ENCODE measurements at places on chromosomes 7 and 10.

- no peak for DNase-seq
Measured at GRCh38 chr10:3976718-3977117, 191.7 kb upstream of the KLF6 start.

GRCh38 chr7:132789281-132789680, 213.0 kb upstream of the PLXNA4 start:
- no peak for DNase-seq

DNA sequence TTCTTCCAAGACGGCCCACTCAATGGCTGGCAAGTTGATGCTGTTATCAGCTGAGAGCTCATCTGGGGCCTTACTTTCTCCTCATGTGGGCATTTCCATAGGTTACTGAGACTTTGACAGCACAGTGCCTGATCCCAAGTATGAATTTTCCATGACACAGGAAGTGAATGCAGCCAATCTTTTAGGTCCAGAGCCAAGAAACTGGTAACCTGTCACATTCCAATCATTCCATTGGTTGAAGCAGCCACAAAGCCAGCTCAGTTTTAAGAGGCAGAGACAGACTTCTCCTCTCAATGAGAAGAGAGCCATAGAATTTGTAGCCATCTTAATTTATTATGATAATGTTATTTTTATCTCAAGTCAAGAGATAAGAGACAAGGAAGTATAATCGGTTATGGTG, 775.5 kb downstream of the CNTNAP2 start:
- no peak for DNase-seq

GRCh38 chr10:125692196-125692595, 9.2 kb upstream of the TEX36 start:
- DNase-seq: no peak

DNA sequence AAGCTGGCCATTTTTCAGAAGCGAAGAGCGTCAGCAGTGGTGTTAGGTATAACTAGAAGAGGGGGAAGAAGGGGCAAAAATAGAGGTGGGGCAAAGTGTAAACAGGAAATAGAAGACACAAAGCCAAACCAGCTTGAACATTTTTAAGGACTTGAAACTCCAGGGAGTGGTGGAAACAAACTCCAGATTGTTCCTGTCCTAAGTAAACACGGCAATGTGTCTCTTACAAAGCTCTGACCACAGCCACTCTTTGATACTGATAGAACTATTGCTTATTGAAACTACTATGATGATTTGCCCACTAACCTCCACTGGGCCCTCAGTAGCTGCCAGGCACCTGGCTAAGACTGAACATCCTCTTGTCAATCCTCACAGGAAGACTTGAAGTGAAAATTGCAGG, 20.8 kb upstream of the CDH23 start:
- DNase-seq: no peak

DNA sequence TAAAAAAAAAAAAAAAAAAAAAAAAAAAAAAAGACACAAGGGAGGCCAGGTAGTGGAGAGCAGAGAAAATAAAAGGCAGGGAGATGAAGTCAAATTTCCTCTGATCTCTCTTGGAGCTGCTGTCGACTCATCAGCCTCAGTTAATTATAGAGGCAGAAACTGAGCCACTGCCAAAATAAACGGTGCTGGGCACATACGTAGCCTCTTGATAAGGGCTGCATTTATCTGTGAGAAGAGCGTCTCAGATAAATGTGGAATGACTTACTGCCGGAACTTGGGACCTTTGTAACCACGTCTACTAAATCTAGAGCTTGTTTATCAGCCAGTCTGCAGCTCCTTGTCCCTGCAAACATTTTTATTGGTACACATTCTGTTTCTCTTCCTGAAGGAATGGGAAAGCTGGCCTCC, 162.3 kb downstream of the BAMBI start:
- DNase-seq: no peak

- no peak for DNase-seq
Measured at GRCh38 chr10:113905756-113906155, 51.3 kb downstream of the NHLRC2 start.

DNA sequence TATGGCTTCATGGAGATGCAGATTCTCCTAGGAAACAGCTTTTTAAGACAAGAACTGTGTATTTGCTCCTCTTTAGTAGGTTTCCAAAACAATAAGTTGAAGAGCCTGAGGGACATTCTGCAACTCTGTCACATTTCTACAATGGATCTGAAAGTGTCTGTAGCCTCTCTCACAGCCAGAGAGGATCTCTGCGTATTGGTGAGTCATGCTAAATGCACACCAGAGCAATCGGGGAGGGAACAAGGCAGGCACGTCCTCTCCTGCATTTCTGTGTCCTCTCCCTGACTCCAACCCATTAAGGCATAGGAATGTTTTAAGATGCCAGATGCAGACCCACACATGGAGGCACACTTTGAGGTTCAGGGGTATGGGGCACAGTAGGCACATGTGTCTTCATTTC, 1126.4 kb upstream of the GHITM start:
- DNase-seq: no peak

- no peak for DNase-seq
Measured at GRCh38 chr10:26157734-26158133, 58.8 kb upstream of the GAD2 start.

GRCh38 chr7:113491305-113491704, 373.0 kb upstream of the SMIM30 start:
- DNase-seq: no peak

GRCh38 chr7:1975179-1975578, 257.6 kb downstream of the MAD1L1 start:
- DNase-seq: no peak

- DNase-seq: no peak
Measured at GRCh38 chr10:32413513-32413912, 32.4 kb upstream of the CCDC7 start.

DNA sequence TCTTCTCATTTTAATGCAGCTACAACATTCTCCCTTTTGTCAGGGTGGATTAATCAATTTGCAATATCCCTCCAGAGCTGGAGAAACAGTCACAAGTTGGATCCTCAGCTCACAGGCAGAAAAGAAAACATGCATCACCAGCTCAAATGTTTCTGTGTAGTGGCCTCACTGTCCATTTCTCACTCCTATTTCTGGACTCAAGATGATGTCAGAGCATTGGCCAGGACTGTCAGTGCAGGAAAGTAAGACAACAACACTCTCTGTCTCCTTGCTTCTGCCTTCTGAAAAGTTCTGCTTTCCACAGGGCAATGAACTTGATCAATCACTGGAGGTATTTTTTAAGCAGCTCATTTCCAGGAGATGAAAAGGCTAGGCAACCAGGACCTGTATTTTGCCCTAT, 8.2 kb upstream of the SVIL start:
- DNase-seq: no peak

- DNase-seq: no peak
Measured at GRCh38 chr10:61750943-61751471, 88.3 kb downstream of the CABCOCO1 start.

- DNase-seq: no peak
Measured at GRCh38 chr10:110528224-110528996, 30.7 kb downstream of the DUSP5 start.

DNA sequence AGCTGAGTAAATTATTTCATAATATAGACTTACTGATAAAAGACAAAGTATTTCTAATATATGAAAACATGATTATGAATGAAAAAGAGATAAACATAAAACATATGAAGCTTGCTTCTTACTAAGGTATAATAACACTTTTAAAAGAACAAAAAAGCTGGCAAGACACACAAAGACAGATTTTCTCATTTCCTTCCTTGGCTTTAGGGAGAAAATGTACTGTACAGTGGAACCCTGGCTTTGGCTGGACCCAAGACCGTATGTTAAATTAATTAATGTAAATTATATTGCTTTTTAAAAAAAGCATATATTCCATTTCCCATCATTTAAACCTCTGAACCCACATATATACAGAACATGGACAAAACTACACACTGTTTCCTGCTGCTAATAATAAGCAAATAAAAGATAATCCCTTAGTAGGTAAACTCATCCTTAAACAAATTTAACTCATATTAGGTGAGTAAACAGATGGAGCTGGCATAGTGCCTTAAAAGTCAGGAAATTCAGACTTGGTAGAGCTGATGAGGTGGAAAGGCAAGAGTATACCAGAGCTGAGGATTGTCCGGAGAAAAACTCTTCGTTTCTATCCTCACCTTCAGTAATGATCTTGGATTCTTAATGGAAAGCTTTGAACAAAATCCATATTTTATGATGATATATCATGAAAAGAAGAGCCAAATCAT, 1016.4 kb upstream of the KCND2 start:
- no peak for DNase-seq

DNA sequence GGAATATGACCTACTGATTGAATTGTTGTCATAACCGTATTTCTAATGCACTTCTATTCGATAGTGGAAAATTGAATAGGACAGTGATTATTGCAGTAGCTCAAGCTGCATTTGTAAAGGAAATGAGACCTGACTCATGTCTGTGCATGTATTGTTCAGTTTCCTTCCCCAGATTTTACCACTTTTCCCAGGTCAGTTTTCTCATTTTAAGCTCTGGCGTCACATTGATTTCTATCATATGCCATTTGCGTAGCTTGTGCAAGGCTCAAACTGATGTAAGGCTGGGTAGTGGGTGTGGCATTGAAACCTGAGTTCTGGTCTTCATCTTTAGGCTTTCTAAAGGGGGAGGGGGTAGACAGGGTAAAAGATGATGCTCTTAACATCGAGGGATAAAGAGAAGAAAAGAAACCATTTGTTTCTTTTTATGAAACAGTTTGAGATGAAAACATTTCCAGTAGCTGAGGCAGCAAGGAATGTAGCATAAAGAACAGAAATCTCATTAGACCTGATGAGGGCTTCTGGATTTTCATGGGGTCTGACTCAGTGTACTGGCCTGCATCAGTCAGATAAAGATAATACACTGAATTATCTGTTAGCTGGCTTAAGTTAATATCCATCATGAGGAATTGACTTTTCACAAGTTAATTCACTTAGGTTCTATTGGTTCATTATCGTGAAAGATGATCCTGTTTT, 182.3 kb upstream of the CDCA7L start:
- no peak for DNase-seq

GRCh38 chr7:137243741-137244140, 99.8 kb downstream of the PTN start:
- DNase-seq: no peak

GRCh38 chr7:105354383-105354782, 34.3 kb downstream of the SRPK2 start:
- no peak for DNase-seq

DNA sequence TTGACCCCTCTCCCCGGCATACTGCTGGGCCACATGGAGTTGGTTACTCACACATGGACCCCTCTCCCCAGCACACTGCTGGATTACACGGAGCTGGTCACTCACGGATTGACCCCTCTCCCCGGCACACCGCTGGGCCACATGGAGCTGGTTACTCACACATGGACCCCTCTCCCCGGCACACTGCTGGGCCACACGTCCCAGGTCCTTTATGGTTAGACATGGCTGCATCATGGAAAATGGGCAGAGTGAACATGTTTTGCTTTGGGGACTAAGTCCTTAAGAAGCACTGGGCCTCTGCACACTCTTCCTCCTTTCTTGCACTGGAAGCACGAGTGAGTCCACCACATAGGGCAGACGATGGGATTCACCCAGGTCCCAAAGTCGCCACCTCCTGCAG, 102.1 kb upstream of the SHH start:
- DNase-seq: no peak

GRCh38 chr7:25694211-25694610, 457.8 kb upstream of the NFE2L3 start:
- no peak for DNase-seq

- no peak for DNase-seq
Measured at GRCh38 chr10:102322914-102323313, 72.6 kb upstream of the NFKB2 start.
